ENCODE measurements at places on chromosomes 16 and 17.

GRCh38 chr16:2035431-2036199 lies 8.9 kb downstream of the NHERF2 start:
- no peak for DNase-seq

- DNase-seq = no peak
These were observed 77.6 kb downstream of the NXN start for GRCh38 chr17:901964-902363.

DNA sequence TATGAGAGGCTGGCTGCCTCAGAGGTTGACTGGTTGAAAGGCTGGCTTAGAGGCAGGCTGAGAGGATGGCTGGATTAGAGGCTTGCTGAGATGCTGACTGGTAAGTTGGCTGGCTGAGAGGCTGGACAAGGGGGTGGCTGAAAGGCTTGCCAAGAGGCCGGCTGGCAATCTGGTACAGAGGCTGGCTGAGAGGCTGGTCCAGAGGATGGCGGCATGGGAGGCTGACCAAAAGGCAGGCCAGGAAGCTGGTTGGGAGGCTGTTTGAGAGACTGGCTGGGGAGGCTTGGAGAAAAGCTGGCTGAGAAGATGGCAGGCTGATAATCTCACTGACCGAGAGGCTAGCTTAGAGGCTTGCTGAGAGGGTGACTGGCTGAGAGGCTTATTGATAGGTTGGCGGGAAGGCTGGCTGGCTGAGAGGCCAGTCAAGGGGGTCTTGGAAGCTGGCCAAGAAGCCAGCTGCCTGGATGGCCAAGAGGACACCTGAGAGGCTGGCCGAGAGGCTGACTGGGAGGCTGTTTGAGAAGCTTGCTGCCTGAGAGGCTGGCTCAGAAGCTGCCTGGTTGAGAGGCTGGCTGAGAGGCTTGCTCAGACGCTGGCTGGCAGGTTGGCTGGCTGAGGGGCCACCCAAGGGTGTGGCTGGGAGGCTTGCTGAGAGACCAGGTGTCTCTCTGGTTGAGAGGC lies 34.2 kb upstream of the ACSM2B start:
- DNase-seq = no peak

- DNase-seq = no peak
These were observed 108.1 kb upstream of the ERCC4 start for GRCh38 chr16:13811834-13812233.

DNA sequence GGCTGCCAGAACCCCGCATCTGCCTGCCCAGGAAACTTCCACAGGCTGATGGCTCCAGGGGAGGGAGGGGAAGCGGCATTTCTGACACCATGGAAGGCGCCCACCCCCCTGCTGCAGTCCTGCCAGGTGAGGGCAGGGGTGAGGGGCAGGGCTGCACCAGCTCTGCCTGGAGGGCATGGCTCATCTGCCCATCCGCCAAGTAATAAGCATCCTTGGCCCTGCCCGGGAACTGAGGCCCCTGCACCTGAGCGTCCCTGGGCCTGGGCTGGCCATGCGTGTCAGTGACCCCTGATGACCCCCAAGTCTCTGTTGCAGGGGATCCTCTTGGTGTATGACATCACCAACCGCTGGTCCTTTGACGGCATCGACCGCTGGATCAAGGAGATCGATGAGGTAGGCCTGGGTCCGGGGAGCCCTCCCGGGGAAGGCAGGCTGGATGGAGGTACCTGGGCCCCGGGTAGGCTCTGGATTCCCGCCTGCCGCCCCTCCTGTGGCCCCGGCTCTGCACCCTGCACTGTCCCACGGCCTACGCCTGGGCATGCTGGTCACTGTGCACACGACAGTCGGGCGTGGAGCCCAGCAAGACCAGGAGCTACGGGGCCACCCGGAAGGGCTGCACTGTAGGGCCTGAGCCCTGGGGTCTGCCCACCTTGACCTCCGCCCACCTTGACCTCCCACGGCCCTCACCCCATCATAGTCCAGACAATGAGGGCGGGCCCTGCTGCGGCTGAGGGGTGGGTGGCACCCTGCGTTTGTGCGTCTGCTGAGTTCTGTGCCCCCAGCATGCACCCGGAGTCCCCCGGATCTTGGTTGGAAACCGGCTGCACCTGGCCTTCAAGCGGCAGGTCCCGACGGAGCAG lies 5.4 kb upstream of the WFIKKN1 start:
- DNase-seq = no peak

DNA sequence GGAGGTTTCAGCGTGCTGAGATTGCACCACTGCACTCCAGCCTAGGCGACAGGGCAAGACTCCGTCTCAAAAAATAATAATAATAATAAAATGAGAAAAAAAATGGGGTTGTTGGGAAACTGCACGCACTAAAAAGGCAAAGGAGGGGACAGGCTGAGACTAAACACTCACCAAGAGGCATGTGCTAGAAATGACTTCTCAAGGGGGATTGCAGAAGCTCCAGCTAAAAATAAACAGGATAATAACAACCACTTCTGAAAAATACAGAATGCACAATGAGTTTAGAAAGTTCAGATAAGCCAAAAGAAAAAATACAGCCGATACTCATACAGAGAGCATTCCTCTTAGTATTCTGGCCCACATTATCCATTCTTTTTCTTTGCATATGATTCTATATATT lies 15.1 kb upstream of the TIMP2 start:
- DNase-seq = no peak

DNA sequence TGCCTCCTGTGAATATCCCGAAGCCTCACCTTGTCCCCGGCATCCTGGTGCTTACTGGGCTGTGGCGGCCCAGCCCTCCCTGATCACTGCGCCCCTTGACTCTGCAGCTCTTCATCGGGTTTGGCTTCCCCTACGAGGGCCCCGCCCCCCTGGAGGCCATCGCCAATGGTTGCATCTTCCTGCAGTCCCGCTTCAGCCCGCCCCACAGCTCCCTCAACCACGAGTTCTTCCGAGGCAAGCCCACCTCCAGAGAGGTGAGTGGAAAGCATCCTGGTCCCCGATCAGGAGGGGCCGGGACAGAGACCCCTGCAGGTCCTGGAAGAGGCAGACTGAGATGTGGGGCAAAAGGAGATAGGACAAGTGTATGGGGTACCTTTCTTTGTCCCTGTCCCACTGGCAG lies 72.1 kb downstream of the MGAT5B start:
- DNase-seq = no peak

- no peak for DNase-seq
These were observed 438.1 kb upstream of the CCL2 start for GRCh38 chr17:33816842-33817617.

- no peak for DNase-seq
These were observed 18.7 kb downstream of the CRISPLD2 start for GRCh38 chr16:84838383-84838948.

DNA sequence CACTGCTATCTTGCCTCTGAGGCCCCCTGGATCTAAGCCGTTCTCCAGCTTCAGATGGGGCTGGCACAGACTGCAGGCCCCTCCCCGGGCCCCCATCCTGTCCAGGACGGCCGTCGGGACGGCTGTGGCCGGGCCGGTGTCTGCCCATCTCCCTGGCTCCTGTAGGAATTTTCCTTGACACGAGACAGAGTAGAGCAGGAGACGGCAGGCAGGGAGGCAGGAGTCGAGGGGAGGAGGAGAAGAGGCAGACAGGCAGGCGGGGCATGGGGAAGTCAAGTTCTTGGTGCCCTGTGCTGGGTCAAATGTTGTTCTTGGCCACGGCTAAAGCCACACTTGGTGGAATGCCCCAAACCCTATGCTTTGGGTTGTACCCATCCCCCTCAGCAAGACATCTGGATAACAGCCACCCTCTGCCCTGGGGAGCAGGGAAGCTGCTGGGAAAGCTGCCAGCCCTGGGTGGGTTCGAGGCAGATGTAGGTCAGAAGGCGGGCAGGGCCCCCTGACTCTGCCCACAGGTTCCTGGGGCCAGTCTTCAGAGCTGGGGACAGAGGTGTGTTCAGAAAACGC lies 4.0 kb downstream of the C1QTNF1 start:
- DNase-seq = no peak

DNA sequence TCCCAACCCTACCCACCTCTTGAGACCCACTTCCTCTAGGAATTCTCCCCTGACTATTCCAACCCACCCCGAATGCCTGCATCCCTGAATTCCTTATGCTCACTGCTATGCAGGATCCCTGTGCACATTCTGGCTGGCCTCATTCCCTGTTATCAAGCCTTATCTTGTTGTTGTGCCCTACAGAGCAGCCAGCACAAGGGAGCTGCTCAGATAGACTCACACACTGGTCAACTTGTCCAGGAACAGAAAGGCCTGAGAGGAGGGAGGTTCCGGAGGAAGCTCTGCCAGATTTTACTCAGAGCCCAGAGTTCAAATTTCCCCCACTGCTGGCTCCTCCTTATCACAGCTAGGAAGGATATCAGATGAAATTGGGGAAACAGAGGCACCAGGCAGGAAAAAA lies 24.8 kb upstream of the MYO18A start:
- DNase-seq = no peak

DNA sequence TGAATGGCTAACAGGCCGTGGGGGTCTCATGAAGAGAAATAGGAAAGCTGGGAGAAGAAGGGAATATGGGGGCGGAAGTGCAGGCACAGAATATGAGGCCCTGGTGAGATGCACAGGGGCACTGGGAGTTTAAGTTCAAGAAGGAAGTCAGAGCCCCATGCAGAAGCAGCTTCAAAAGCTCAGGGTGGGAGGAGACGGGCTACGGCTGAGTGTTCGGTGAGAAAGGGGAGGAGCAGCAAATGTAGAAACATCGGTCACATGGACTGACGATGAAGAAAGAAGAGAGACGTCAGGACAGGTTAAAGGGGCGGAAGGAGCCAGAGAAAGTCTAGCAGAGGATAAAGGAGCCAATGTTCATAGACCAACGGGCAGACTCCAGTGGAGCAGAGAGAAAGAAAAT lies 204.5 kb upstream of the ZFHX3 start:
- DNase-seq = no peak

All from neural crest cell (in vitro differentiated cells).